ENCODE measurements at places on chromosomes 2 and 18. TPM values are rescaled to one million over a fixed set of nuclear protein-coding genes. Genes with fewer than 3 reads are reported as not detected.

The C2orf81 gene
- 1.2 TPM for total RNA-seq

The ALLC gene
- not detected for total RNA-seq

The PLA2R1 gene
- total RNA-seq, result 22.8 TPM

The GNAL gene
- total RNA-seq, result 8.6 TPM

The TGFA gene
- total RNA-seq, result 0.64 TPM

The SERPINB10 gene
- not detected for total RNA-seq

The PLEKHA3 gene
- total RNA-seq, result 11.7 TPM

The GPR45 gene
- total RNA-seq, result not detected

The GPR155 gene
- 2.2 TPM for total RNA-seq

The SCN7A gene
- total RNA-seq, result 0.02 TPM

The TSGA10 gene
- total RNA-seq, result 8.1 TPM

DNA sequence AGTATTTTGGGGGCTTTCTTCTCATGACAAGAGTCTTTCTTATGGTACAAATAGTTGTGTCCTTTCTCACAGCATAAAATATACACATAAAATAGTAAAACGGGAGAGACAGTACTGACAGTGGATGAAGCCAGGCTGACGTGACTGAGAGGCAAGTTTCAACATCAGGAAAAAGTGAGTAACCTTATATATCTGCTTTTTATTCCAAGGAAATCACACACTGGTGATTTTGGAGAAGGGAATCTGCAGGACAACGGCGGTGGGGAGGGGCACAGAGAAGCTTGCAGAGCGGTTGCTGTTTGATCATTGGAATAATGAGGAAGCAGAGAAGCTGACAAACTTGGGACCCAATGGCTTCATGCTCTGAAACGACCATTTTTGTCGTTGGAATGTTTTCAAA, 130.6 kb upstream of the ZNF236 start:
- DNase-seq, result no peak

GRCh38 chr2:238853721-238854120, 5.8 kb downstream of the TWIST2 start:
- no peak for DNase-seq

- DNase-seq, result no peak
Observed at GRCh38 chr18:78245451-78245850, 734.2 kb upstream of the SALL3 start.

DNA sequence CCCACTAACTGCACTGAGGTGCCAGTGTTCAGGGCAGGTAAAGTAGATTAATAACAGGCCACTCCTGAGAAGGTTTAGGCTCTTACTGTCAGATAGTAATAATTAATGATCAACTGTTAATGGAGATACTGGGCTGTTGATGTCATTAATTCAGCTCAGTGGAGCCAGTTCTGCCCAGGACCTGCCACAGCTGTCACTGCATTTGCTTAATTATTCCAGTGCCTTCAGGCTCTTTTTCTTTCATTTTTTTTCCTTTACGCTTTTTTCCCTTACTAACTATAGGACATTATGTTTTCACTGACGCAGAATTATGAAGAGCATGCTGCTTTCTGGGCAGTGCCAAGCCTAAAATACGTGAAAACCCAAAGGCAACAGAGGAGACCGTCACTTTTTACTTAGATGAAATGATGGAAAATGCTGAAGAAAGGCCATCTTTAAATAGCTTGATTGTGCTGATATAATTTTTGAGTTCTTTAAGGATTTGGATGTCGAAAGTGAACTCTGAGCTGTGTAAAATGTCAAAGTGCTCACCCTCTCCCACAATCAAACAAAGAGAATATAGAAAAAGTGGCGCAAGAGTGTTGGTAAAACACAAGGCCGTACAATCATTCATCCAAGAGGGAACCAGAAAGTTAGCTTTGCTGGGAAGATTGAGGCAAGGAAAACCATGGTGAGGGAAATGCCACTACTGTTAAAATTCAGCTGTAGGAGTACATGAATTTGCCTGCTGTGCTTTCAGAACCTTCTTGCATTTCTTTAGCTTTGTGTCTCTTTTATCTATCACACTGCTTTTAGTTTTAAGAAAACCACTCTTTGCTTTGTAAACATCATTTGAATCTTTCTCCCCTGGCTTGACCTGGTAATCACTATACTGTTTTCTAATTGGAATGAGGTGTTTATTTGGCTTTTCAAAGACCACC, 192.0 kb upstream of the ZEB2 start:
- no peak for DNase-seq

DNA sequence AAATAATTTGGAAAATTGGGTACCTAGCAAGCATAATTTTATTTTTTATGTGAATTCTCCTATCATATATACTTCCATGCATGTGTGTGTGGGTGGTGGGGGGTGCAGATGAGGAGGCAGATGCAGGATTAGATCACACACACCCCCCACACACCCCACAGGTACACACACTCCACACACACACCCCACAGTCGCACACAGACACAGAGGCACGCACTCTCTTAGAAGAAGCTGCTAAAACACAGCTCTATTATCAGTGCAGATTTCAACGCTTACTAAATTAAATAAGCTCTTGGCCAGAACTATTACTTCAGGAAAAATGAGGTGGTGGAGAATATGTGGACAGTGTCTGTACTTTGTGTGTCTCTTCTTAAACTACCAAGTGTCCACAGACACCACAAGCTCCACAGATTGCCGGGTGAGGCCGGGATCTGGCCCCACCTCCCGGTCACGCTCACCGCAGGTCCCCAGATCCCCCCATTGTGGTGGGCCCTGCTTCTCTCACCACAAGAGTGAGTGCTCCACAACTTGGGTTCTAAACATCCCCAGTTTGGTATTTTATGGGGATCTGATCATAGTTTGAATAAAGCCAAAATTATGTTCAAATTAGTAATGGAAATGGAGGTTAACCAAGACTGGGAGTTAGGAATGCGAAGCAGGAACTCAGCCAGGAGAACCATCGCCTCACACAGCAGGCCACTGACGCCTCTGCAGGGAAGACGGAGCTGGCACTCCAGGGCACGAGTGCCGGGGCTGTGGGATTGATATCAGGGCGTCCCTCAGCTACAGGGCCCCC, 102.1 kb downstream of the PXDN start:
- DNase-seq, result no peak

- no peak for DNase-seq
Observed at GRCh38 chr18:69387186-69387585, 13.5 kb upstream of the DOK6 start.

- no peak for DNase-seq
Observed at GRCh38 chr18:11104307-11104706, 45.1 kb downstream of the PIEZO2 start.

DNA sequence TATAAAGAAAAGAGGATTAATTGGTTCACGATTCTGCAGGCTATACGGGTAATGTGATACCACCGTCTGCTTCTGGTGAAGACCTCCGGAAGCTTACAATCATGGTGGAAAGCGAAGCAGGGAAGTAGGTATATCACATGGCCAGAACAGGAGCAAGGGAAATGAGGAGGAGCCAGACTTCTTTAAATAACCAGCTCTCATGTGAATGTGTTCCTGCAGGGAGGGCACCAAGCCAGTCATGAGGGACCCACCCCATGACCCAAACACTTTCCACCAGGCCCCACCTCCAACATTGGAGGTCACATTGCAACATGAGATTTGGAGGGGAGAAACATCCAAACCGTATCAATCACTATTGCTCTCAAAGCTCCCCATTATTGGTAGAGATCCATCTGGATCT, 61.8 kb downstream of the EFEMP1 start:
- DNase-seq, result peak; percentile 53

- DNase-seq, result no peak
Observed at GRCh38 chr2:16321872-16322271, 343.8 kb downstream of the CYRIA start.

DNA sequence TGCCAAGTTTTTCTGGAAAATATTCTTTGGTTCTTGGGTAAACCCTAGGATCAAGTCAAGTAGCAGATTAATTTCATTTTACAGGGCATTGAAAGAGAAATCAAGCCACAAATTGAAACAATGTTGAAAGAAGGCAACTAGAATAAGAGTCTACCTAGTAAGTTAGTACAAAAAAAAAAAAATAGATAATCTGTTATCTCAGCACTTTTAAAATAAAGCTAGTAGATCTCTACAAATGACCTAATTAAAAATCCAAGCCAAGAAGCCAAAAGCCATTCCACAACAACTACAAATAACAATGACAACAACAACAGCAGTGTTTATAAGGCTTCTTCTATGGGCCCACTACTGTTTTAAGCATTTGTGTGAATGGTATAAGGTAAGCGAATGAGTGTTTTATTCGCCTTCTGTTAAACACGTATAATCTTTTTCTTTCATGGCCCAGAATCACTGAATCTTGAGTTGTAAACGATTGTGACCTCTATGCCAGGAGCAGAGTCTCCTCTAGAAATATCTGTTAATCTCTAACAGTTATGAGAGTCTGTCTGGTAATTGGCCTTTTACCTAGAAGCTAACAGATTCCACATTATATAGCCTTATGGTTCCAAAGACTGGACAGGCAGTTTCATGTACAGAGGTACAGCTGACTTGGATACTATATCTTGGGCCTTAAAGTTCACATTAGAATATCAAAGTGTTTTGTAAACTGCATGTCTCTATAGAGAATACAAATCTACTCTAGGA, 28.6 kb upstream of the CUL3 start:
- DNase-seq, result no peak

DNA sequence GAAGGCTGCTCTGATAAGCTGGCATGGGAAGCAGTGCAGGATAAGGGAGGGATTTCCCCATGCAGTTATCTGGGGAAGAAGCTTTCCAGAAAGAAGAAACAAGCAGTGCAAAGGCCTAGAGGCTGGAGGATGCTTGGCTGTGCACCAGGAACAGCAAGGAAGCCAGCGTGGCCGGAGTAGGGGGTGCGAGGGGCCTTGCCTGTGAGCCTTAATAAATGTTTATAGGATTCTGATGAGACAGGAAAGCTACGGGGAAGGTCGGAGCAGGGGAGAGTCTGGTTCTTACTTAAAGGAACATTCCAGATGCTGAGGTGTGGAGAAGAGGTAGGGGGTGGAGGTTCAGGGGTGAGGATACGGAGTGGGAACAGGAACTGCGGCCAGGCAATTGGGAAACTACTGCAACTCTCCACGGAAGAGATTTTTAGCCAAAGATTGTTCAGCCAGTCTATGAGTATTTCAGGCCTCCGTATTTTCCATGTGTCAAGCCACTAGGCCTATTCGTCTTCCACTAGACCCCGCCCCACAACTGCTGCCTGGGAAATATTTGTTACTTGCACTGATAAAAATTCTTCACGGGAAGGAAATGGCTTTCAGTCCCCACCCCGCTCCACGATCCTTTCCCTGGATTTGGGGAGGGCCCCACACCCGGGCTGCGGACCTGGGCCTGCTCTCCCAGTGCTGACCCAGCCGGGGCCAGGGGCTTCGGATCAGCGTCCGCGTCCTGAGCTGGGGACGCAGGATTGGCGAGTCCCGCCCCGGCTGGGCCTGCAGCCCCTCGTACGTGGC, 516 bp downstream of the EIF2AK2 start:
- no peak for DNase-seq

DNA sequence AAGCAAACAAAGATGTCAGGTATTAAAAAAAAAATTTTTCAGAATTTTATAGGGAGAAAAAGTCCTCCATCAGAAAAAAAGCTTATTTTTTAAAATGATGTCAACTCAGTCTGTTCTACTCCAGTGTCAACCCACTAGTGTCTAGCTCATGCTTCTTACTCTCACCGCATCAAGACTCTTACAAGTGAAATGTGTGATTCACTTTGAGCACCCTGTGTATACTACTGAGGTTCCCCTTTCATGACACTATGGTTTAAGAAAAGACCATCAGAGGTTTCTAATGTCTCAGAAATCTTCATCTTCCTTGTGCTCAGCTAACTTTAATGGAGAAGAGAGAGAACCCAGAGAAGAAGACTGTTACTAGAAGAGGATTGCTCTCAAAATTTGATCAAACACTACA, 43.4 kb downstream of the FEZ2 start:
- DNase-seq, result no peak

GRCh38 chr2:158756331-158756730, 38.8 kb upstream of the DAPL1 start:
- DNase-seq, result no peak

- no peak for DNase-seq
Observed at GRCh38 chr2:8587251-8587791, 94.5 kb upstream of the ID2 start.

- no peak for DNase-seq
Observed at GRCh38 chr2:10755621-10756020, 34.2 kb downstream of the ATP6V1C2 start.

DNA sequence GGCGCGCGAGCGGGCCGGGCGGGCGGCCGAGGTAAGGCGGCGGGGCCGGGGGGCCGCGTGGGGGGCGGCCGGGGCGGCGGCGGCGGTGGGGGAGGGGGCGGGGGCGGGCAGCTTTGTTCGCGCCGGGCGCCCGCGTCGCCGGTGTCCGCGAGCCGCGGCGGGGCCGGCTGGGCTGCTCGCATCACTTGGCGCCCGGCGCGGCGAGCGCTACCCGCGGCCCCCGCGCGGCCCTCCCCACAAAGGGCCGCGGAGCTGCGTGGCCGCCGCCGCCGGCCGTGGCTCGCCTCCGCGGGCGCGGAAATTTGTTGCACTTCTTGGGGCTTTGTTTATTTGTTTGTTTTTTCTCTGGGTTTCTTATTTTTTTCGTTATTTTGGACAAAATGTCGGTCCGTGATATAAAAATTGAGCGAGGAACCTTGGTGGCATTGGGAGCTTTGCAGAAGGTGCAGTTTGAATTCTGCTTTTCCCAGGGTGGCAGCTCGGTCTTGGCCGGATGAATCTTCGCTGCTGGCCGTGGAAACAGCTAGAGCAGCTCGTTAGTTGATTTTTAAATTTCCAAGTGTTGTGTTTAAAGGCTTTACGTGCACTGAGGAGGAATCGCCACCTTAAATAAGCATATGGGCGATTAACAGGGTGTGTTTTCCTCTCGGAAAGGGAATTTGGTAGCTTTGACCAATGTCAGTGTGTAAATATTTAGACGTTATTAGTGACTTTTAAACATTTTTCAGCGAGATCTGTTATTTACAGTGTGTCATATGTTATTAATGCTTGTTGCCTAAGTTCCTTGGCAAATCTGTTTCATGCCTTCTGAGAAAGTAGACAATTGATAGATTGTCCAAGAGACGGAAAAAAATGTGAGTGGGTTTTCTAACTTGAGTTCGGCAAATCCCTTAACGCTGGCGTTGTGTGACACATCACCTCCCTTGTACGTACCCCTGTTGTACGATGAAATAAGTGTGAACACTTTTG, 822 bp downstream of the UBE2E3 start:
- peak; percentile 17 for DNase-seq

DNA sequence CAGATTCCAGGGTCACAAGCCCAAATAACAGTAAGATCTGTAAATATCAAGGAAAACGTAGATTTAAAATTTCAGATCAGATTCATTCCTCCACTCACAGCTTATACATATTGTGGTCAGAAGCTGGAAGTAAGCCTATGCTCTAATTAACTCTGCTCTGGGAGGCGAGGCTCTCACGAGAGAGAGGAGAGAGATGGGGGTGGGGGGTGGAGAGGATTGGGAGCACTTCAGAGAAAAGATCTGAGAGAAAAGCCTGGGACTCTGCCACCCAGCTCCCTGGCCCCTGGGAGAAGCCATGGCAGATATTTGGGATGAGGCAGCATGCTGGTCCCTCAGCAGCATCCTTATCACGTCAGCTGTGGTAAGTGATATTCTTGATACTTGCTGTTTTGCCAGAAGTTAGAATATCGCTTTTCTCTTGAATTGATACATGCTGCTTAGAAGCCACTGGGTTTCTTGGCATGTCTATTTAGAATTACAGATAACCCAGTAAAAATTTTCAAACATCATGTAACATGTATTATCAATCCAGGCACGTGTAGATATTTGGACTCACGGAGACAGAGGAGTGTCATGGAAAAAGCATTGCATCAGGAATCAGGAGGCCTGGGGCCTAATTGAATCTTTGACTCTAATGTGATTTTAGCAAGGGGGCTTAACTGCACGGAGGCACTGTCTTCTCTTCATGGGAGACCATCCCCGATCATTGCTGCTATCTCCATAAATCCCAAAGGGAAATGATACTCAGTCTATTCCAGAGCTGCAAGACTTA, 265.4 kb downstream of the HRH4 start:
- DNase-seq, result no peak
